ENCODE measurements at places on chromosomes 6 and 20. TPM values are rescaled to one million over a fixed set of nuclear protein-coding genes. Genes with fewer than 3 reads are reported as not detected.
A peak's percentile ranks its signal among the peaks of the same experiment; 100 is the strongest.

DNA sequence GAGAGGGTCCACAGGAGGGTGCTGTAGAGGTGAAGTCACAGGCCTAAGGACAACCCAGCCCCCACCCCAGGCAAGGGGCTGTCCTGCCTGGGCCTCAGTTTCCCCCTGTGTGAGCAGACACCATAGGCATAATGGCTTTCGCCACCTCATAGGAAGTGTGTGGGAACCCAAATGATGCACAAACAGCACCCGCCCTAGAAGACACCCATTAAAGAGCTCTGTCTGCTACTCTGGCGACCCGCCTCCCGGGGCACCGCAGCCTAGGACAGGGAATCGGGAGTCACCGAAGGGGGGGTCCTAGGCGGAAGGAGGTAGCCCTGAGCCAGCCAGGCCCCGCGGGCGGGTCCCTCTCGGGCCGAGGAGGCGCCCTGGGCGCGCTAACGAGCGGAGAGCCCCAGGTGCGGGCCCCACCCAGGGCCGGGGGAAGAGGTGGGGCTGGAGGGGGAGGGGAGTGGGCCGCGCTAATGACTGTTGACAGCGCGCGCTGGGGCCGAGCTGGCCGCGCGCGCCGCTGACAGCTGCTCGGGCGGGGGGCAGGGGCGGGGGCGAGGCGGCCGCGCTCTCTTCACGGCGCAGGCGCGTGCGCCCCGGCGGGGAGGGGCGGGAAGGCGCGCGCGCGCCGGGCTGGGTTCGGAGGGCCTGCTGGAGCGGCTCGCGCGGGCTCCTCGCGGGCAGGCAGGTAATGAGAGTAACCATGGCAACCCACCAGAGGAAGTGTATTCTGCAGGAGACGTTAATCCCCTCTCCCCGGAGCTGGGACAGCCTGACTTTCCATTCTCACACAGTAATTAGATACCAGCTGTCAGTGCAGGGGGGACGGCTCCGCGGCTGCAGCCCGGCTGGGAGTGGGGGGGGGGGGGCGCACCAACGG, 48.9 kb downstream of the NOL4L start:
- no peaks in the 10 kb centered on the region for H3K27me3 ChIP-seq
- DNase-seq = no peak
- H3K4me1 ChIP-seq = peaks cover 28% of the 10 kb centered on the region
- no peaks in the 10 kb centered on the region for H3K36me3 ChIP-seq
- H3K27ac ChIP-seq = no peak overlapping the region

GRCh38 chr6:82957868-82958245, 107.8 kb downstream of the UBE3D start:
- H3K4me3 ChIP-seq = no peak overlapping the region
- no peaks in the 10 kb centered on the region for H3K36me3 ChIP-seq
- peaks cover 29% of the 10 kb centered on the region for H3K4me1 ChIP-seq

DNA sequence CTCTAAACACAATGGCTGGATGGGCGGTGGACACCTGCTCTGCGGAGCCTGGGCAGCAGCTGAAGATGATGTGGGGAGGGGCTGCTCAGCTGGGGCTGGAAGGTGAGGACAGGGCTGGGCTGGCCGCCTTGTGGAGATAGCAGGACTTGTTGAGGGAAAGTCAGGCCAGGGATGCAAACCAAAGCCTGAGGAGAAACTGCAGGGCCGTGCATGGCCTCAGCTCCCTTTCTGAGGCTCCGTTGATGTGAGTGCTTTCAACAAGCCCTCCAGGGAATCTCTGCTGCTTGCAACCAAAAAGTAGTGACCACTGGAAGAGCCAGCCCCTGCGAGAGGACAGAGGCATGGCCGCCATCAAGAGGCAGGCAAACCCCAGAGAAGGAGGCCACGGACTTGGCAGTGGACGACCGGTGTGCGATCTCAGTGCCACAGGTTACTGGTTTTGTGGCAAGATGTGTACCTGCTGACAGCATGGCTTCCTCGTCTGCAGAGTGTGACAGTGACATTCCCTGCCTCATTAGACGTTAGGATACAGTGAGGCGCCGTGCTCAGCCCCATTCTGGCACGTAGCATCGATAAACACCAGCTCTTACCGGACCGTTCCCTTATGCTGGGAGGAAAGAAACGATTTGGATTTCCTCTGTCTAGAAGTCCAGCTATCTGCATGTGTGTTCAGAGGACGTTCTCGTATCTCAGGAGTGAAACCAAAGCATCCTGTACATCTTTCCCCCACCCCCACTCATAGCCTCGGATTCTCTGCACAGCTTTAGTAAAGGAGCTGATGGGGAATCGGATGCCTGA, 37.9 kb downstream of the ERMARD start:
- DNase-seq = no peak
- H3K36me3 ChIP-seq = no peaks in the 10 kb centered on the region
- H3K4me1 ChIP-seq = no peaks in the 10 kb centered on the region
- peak overlapping the region; percentile 77 for H3K27ac ChIP-seq
- H3K4me3 ChIP-seq = peak overlapping the region; percentile 52
- H3K27me3 ChIP-seq = no peaks in the 10 kb centered on the region

GRCh38 chr20:54469952-54470351, 5.4 kb upstream of the DOK5 start:
- no peak overlapping the region for H3K4me3 ChIP-seq
- no peak for DNase-seq

Gene PGM3
- total RNA-seq = 8.6 TPM

Gene GJA10
- total RNA-seq = not detected

Gene MAPK13
- 3.0 TPM for total RNA-seq

Gene TRIM10
- total RNA-seq = not detected

Gene THBS2
- total RNA-seq = 46.6 TPM

Gene ZC3H12D
- 1.3 TPM for total RNA-seq
